NCI-H2171 (cell line): ENCODE measurements at places on chromosomes 1 and 21.

DNA sequence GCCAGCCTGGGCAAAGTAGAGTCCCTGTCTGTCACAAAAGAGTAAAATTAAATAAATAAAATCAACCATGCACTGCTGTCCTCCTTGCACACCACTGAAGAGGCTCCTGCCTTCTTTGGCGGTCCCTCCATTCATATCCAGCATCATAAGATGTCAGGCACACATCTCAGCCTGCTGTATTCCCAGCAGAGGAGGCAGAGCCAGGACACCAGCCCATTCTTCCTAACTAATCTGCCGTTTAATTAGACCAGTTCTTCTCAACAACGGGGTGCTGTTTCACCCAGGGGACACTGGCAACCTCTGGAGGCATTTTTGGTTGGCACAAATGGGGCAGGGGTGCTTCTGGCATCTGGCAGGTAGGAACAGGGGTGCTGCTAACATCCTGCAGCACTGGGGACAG is 119.7 kb downstream of the ETS2 start:
- no peak for DNase-seq

GRCh38 chr1:59926381-59927123 is at the start of gene CYP2J2:
TSS of gene CYP2J2 (minus strand) at chr1:59926773. CDS start at chr1:59926746, 27 bp downstream.
- DNase-seq = peak; percentile 71

GRCh38 chr1:71667216-71667615 is 586.4 kb upstream of the ZRANB2 start:
- DNase-seq = peak; percentile 63

DNA sequence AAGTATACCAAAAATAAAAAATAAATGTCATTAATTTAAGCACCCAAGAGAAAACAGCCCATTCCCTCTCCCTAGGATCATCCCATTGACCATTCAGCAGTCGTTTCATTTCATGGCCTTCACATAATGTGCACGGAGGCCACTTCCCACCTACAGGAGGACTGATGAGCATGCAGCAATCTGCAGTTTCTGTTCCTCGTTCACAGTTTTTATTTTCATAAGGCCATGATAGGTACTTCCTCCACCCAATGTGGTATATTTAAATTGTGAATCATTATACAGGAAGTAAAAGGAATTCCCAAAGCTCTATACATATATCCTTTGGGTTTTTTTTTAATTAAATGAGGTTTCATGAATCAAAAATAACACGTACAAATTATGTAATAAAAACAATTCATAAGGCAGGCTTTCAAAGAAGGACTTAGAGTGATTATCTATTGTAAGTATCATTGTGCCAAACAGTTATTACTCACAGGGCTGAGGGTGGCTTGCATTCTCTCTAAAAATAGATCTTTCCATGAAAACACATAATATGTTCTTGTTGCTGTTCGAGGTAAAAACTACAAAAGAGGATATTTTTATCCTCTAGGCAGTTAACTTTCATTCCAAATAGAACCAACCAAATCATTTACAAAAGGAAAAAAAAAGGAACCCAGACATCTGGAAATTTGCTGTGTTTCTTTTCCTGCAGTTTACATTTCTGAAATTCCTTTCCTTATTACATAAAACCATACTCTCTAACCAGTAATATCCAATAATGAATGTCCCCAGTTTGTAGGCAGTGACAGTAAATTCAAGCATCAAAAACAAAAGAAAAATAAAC is 27.5 kb upstream of the SLC44A3 start:
- no peak for DNase-seq

GRCh38 chr1:41955461-41956159 is 36.9 kb upstream of the HIVEP3 start:
- peak; percentile 23 for DNase-seq

DNA sequence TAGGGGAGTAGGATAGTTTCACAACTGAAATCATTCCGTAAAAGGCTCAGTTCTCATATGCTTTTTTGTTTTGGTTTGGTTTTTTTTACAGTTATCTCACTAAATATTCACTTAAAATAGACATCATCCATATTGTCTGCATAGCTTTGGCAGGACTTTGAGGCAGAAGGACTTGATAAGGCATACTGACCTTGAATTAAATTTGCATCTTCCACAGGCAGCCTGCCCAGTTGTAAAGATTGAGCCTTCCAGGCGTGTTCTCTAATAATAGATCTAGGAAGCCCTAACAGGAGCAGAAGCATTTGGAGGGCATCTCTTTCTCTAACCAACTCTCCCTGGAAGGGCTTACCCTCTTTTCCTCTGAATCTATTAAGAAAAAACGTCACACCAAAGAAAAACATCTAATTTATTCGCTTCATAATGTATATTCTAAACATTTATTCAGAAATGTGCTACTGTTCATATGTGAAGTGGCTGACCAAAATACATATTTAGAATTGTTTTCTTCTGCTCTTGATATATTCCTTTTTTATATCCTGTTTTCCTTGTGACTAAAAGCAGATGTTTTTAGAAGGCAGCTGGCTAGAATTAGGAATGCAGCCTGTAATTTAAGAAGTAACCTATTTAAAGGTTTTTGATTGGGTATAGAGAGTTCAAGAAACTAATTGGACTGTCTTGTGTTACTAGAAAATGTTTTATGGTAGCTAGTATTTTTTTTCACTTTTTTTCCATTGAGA is 20.2 kb downstream of the DESI2 start:
- DNase-seq = no peak

- DNase-seq = no peak
Observed at GRCh38 chr1:203410182-203410900, 59.4 kb upstream of the FMOD start.

DNA sequence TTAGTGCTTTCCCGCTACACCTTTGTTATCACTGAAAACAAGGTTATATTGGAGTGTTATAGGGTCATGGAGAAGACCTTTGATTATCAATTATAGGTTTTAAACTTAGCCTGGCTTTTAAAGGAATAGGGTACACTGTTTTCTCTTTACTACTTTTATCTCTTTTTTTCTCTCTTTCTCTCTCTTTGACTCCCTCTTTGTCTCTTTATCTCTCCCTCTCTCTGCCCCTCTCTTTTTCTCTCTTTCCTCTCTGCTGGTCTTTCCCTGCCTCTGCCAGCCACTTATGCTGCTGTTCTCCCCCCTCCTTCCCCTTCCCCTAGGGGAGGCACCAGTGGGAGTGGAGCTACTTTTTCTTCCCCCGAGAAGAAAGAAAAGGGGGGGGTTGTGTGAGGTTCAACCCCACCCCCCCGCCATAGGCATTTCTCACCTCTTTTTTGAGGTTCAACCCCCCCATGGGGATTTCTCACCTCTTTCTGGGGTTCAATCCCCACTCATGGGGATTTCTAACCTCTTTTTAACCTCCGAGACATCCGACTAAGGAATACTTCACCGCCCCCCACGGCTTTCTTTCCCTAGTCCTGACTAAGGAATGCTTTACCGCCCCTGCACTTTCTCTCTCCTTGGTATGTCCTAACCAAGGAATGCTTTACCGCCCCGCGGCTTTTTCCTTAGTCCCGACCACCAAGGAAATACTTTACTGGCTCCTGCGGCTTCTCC is 17.2 kb upstream of the ZBTB8B start:
- no peak for DNase-seq

- DNase-seq = peak; percentile 62
Observed at GRCh38 chr21:29077651-29078090, 4.2 kb upstream of the CCT8 start.

GRCh38 chr1:44485229-44485933 is 80.3 kb downstream of the RNF220 start:
- DNase-seq = no peak

DNA sequence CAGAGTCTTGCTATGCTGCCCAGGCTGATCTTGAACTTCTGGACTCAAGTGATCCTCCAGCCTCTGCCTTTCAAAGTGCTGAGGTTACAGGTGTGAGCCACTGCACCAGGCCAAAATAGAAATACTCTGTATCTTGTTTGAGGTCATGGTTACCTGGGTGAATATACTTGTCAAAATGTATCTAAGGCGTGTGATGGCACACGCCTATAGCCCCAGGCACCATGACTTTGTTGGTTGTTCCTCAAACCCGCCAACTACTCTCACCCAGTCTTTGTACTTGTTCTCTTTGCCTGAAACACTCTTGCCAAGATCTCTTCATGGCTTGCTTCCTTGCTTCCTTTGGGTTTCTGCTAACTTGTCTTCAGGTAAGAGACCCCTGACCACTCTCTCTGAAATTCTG is 38.0 kb upstream of the RGS5 start:
- no peak for DNase-seq

- peak; percentile 18 for DNase-seq
Observed at GRCh38 chr1:49297783-49298182, 521.1 kb upstream of the BEND5 start.
